ENCODE measurements at places on chromosomes 2 and 18.
A peak's percentile ranks its signal among the peaks of the same experiment; 100 is the strongest.

GRCh38 chr2:39631718-39632117 lies 34.0 kb upstream of the TMEM178A start:
- no peak for DNase-seq

GRCh38 chr2:212227755-212228154 lies 310.8 kb downstream of the ERBB4 start:
- DNase-seq, result no peak

- no peak for DNase-seq
Observed at GRCh38 chr2:55598056-55598795, 19.2 kb downstream of the PPP4R3B start.

DNA sequence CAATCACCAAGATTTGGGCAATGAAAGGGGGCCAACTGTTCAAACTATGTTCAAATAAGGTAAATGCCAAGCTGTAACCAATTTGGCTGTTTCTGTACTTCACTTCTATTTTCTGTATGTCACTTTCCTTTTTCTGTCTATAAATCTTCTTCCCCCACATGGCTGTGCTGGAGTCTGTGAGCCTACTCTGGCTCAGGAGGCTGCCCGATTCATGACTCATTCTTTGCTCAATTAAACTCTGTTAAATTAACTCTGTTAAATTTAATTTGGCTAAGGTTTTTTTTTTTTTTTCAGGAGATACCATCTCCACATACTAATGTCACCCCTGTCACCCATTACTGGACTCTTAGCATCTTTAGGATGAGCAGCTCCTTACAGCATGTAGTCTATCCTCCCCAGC lies 178.8 kb upstream of the TWIST2 start:
- no peak for DNase-seq

GRCh38 chr2:17539611-17540092 lies 844 bp upstream of the VSNL1 start:
- peak; percentile 88 for DNase-seq

- no peak for DNase-seq
Observed at GRCh38 chr18:70028734-70029133, 81.1 kb upstream of the CD226 start.

GRCh38 chr18:40004246-40004645 lies 1950.8 kb upstream of the PIK3C3 start:
- DNase-seq, result no peak

Data from endodermal cell (in vitro differentiated cells).